Breast epithelium (tissue), 4 donors: ENCODE measurements at places on chromosomes 1 and 21.

DNA sequence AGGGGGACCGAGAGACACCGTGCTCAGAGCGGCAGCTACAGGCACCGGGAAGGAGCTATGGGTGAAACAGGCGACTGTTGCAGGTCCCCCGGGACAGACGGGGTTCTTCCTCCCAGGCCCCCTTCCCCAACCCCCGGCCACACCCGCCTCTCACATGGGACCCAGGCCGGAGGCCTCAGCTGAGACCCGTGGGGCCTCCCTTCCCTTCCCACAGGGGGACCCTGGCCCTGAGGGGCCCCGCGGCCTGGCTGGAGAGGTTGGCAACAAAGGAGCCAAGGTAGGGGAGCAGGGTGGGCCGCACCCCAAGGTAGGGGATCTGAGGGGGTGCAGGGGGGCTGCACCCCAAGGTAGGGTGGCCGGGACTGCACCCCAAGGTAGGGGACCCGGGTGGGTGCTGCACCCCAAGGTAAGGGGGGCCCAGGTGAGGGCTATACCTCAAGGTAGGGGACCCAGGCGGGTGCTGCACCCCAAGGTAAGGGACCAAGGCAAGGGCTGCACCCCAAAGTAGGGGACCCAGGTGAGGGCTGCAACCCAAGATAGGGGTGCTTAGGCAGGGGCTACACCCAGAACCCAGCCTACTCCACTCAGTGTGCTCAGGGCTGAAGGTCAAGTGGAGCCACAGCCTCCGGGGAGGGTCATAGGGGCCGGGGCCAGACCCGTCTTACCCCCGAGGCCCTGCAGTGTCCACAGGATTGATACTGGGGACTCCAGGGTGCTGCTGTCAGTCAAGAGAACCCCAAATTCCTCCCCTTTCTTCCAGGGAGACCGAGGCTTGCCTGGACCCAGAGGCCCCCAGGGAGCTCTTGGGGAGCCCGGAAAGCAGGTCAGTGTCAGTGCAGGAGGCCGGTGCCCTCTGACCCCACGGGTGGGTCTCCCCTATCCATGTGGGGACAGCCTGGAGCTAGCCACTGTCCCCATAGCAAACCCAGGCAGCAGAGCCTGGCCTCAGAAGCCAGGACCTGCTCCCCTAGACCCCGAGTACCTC, 22.7 kb downstream of the COL6A2 start:
- peak; percentile 46 for DNase-seq

DNA sequence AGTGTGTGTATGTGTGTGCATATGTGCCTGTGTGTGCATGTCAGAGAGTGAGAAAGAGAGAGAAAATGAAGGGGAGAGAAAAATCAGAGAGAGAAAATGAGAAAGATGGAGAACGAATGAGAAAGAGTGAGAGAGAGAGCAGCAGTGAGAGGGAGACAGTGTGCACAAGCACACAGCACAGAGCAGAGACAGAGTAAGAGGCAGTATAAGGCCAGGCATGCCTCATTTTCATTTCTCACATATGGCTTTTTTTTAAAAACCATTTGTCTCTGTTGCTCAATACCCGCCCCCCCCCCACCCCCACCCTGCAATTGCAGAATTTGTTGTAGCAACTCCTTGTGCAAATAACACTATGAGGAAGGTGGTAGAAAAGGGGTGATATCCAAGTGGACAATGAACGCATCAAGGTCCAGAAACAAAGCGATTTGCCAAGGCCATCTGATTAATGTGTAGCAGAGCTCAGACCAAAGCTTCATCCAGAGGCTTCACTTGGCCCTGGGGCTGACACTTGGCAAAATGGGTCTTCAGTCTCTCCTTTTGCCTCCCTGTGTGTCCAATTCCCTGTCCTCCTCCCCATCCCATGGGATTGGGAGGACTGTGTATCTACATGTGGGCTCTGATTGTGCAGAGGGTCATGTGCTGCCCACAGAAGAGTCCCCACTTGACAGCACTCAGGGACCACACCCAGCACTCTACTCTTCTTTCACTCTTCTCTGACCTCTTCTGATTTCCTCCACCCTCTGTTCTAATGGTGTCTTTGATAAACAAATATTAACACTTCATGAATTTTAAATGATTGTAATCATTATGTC, 38.9 kb upstream of the HSD3B1 start:
- DNase-seq, result no peak

- no peak for DNase-seq
Observed at GRCh38 chr1:246733704-246734103, 9.5 kb downstream of the SCCPDH start.

- no peak for DNase-seq
Observed at GRCh38 chr21:37043818-37044217, 29.1 kb downstream of the PIGP start.

DNA sequence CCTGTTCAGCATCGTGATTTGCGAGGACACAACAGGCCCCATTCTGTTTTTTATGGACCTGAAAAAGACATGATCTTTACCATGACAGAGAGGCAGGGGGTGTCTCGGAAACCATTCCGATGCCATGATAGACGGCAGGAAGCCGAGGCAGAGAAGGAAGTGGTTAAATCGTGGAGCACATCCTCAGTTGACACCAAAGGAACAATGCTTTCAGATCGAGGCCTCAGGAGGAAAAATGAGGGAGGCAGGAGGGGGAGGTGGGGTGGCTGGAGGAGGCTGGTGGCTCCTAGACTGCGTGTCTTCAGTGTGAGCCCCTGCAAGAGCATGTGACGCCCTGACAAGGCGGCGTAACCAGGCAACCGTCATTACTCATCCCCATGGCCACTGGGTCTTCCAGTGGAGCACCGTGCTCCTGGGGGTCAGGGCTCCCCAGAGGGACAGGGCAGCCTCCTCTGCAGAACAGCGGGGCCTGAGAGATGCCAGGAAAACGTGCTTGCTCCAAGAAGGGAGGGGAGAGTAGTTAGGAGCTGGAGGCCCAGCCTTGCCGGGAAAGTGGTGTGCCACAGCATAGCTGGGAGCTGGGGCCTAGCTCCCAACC, 172.8 kb upstream of the TMEM51 start:
- DNase-seq, result no peak

GRCh38 chr1:78855258-78855657, 151.3 kb downstream of the ADGRL4 start:
- no peak for DNase-seq

DNA sequence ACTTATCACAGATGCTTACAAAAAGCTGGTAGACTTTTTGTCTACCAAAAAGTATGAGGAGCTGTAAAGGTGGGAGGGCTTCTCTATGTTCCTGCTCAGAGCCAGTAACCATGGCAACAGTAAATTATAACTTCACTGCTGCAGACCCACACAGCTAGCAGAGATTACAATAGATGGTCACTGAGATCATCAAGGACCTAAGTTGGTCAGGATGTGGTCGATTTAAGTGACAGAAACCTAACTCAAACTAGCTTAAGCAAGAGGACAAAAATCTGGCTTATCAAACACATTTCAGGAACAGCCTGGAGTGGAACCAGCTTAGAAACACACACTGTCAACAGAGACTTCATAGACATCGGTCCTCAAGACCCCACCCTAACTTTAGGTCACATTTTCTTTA, 113.4 kb upstream of the ATP1A1 start:
- no peak for DNase-seq

GRCh38 chr1:190328361-190328760, 149.3 kb downstream of the BRINP3 start:
- no peak for DNase-seq

- no peak for DNase-seq
Observed at GRCh38 chr21:19011451-19011850, 607.9 kb upstream of the TMPRSS15 start.

DNA sequence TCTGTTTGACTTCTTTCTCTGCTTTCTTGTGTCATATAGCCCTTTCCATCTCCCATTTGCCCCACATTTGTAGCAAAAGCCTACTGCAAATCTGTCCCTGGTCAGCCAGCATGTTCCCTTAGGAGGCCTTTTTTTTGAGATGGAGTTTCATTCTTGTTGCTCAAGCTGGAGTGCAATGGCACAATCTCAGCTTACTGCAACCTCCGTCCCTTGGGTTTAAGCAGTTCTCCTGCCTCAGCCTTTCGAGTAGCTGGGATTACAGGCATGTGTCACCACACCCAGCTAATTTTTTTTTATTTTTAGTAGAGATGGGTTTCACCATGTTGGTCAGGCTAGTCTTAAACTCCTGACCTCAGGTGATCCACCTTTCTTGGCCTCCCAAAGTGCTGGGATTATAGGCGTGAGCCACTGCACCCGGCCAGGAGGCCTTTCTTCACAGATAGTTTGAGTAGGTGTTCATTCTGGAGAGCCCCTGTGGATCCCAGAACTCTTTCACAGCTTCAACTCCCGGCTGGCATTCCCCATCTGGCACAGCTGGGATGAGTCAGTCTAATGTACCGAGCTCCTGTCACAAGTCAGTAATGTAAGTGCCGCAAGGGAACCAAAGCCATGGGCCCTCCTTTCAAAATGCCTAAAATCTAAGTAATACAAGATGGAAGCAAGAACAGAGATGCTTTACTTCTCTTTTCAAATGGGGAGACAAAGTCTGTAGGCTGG, 9.4 kb upstream of the NHLH1 start:
- DNase-seq, result no peak

- no peak for DNase-seq
Observed at GRCh38 chr1:26125382-26125781, 13.8 kb downstream of the PDIK1L start.

GRCh38 chr1:56194701-56195300, 384.6 kb downstream of the PLPP3 start:
- no peak for DNase-seq

DNA sequence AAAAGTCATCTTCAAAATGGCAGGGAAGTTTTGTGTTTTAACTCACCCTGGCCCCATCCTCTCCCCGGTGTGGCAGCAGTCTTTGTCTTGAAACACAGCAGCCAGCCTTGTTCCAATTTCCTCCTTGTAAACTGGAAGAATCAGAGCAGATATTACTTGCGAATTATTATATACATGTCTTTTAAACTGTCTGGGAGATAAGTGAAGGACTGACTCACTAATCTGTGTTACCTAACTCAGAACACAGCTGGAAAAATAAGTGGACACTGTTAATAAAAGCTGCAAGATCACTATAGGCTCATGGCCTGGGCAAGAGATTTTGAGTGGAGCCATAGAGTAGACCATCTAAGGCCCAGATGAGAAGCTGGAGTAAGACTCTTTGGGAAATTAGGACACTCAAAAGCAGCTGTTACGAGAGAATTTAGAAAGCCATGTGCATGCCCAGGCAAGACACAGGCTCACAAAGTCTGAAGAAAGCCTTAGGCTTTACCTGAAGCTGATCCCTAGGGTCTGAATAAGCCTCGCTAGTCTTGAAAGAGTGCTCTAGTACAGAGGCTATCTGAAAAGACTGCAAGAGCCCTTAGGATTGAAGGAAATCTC, 233.0 kb upstream of the RAB4A start:
- no peak for DNase-seq
